ENCODE measurements at places on chromosomes 5 and 9. TPM values are rescaled to one million over a fixed set of nuclear protein-coding genes. Genes with fewer than 3 reads are reported as not detected.

The PHYHD1 gene
- 0.23 TPM for total RNA-seq

The CAVIN4 gene
- total RNA-seq = 0.26 TPM

The FBP2 gene
- total RNA-seq = not detected

The MTMR12 gene
- 18.5 TPM for total RNA-seq

The DRD1 gene
- total RNA-seq = 0.08 TPM

The STING1 gene
- total RNA-seq = 1.4 TPM

The GFI1B gene
- 0.17 TPM for total RNA-seq

The SLC6A19 gene
- 0.22 TPM for total RNA-seq

The SH3TC2 gene
- total RNA-seq = 0.41 TPM

The KCNN2 gene
- 0.12 TPM for total RNA-seq

The SLCO4C1 gene
- total RNA-seq = not detected

The CCL27 gene
- not detected for total RNA-seq

The PCDHGC3 gene
- 5.1 TPM for total RNA-seq

The C5orf34 gene
- 5.1 TPM for total RNA-seq

The IFNA2 gene
- total RNA-seq = not detected

The OR1Q1 gene
- total RNA-seq = not detected

The PDCD1LG2 gene
- 0.20 TPM for total RNA-seq

The SPRY4 gene
- total RNA-seq = 8.4 TPM

The PCDHA9 gene
- total RNA-seq = not detected

The IL3 gene
- not detected for total RNA-seq

The CCNJL gene
- total RNA-seq = 10.0 TPM

The KCNV2 gene
- not detected for total RNA-seq

The CNTFR gene
- not detected for total RNA-seq

The RASGEF1C gene
- total RNA-seq = 0.23 TPM

The ACTL7B gene
- not detected for total RNA-seq

The CCIN gene
- 0.08 TPM for total RNA-seq

The PCDHA1 gene
- total RNA-seq = 0.14 TPM

The C9orf153 gene
- total RNA-seq = not detected

The MYMK gene
- not detected for total RNA-seq

The SELENOP gene
- total RNA-seq = not detected

The HMCN2 gene
- 0.12 TPM for total RNA-seq

The MCC gene
- 0.14 TPM for total RNA-seq

The TMEM161B gene
- 9.5 TPM for total RNA-seq

The KCNT1 gene
- not detected for total RNA-seq

The CPLANE1 gene
- total RNA-seq = 3.6 TPM

The EPB41L4B gene
- 17.8 TPM for total RNA-seq

The TMEM215 gene
- total RNA-seq = not detected

The RFESD gene
- 2.0 TPM for total RNA-seq

The SPINK4 gene
- total RNA-seq = not detected

The GPRIN1 gene
- 9.1 TPM for total RNA-seq

The SAPCD2 gene
- total RNA-seq = 23.9 TPM

The PSMD5 gene
- total RNA-seq = 30.4 TPM

The PRLR gene
- 0.02 TPM for total RNA-seq

The MEF2C gene
- not detected for total RNA-seq

The CTSV gene
- total RNA-seq = 13.6 TPM

The DNAJA1 gene
- 206 TPM for total RNA-seq

The SURF2 gene
- total RNA-seq = 42.4 TPM

The FOXD4 gene
- 0.33 TPM for total RNA-seq

The GPX3 gene
- 17.4 TPM for total RNA-seq

The INSL6 gene
- not detected for total RNA-seq

The C5orf58 gene
- not detected for total RNA-seq

Data from A549 treated with Mapracorat at 1 μM for 4 hours (cell line).